HCT116 (cell line): ENCODE measurements at places on chromosomes 6 and 20. TPM values are rescaled to one million over a fixed set of nuclear protein-coding genes. Genes with fewer than 3 reads are reported as not detected.

- DNase-seq = no peak
Measured at GRCh38 chr6:10621213-10621612, 73.2 kb downstream of the C6orf52 start.

DNA sequence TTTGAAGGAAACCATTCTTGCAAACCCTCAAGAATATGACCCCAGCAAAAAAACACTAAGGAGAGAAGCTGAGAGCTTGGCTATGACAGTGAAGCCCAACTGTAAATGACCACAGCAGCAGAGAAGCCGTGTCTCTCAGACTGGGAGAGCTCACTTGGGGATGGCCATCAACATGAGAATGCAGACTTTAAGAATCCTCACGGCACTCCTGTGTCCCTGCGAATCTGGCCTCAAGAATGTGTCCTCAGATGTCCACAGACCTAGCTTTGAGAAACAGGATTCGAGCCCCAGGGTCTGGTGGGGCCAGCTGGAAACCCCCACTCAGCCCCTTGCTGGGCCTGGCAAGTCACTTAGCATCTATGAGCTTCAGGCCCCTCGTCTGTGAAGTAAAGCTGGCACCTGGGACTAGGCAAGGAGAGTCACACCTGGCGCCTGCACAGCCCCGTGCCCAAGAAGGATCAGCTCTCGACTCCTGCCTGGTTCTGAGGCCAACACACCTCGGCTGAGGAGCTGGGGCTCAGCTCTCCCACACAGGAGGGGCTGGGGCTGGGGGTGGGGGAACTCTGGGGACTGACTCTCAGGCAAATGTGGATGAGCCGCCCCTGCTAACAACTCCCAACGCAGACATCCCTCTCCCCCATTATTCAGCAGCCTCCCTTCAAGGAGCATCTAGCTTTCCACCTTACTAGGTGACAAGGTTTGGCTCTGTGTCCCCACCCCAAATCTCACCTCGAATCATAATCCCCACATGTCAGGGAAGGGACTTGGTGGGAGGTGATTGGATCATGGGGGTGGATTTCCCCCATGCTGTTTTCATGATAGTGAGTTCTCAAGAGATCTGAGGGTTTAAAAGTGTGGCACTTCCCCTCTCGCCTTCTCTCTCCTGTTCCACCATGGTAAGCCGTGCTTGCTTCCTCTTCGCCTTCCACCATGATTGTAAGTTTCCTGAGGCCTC lies 97.7 kb downstream of the GRM4 start:
- no peak for DNase-seq

DNA sequence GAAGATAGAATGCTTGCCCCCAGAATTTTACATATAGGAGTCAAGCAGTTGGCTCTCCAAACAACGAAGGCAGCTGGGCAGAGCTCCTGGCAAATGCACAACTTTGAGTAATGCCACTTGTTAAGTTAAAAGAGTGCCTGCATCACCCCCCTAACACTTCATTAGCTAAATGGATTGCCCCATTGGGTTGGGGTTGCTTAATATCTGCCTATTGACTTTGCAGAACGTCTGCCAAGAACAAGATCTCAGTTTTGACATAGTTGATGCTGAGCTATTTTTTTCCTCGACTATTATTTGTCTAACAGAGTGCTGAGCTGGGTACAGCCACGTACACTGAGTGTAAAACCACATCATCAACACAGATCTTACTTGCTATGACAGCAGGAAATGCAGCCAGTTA lies 12.1 kb downstream of the ANKRD60 start:
- DNase-seq = no peak

DNA sequence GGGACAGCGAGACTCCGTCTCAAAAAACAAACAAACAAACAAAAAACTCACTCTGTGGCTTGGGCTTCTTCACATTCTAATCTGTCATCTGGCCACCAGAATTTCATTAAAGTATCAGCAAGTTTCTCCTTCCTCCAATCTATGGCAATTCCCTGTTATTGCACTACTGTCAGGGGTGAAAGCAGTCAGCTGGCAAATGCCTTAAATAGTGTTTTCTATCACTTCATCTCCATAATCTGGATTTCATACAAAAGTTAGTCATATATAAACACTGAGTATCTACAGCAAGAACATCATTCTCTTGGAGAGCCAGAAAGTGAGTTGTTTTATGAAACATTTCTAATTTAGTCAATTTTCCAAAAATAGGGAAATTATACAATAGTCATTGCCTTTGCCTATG lies 56.1 kb downstream of the PHACTR3 start:
- DNase-seq = no peak

Gene HAO1
- 0.12 TPM for total RNA-seq

- no peak for DNase-seq
Measured at GRCh38 chr20:56829788-56830385, 200.8 kb downstream of the TFAP2C start.

DNA sequence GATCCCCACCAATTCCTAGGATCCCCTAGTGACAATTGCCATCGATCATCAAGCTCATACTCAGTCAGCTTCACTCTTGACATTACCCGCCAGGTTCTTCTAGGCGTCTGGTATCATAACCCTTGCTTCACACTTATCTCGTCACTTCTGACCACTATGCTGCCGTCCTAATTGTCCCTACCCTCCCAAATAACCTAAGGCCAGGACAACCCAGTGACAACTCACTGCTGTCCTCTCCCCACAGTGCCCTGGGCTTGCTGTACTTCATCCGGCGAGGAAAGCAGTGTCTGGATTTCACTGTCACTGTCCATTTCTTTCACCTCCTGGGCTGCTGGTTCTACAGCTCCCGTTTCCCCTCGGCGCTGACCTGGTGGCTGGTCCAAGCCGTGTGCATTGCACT lies 3.7 kb downstream of the SYS1 start:
- no peak for DNase-seq

Gene PCK1
- total RNA-seq = 0.49 TPM

Gene SIRPB1
- 1.9 TPM for total RNA-seq

DNA sequence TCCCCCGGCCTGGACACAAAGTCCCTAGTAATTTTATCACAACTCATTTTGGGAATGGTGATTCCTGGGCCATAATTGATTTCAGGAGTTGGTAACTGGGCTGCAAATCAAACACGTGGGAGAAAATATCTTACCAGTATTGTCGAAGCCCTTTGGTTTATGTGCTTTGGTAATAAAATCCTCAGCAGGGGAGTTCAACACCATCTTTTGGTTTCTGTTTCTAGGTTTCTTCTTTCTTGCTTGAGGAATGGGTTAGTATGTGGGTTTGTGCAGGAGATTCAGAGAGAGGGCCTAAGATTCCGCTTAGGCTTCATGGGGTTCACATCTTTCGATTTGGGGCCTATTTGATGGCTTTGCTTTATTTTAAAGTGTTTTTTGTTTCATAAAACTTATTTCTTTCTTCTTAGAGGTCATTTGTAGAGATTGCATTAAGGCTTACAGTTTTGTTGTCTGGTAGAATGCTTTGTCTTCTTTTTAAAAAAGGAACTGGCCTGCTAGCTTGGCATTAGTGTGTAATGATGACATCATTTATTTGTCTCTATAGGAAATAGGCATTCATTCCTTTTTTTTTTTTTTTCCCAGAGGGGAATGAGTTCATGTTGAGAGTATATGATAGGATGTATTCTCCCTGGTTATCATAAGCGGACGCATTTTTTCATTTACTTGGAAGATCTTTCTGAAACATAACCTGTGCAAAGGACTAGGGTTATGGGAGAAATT lies 45.8 kb downstream of the CYP24A1 start:
- DNase-seq = no peak

DNA sequence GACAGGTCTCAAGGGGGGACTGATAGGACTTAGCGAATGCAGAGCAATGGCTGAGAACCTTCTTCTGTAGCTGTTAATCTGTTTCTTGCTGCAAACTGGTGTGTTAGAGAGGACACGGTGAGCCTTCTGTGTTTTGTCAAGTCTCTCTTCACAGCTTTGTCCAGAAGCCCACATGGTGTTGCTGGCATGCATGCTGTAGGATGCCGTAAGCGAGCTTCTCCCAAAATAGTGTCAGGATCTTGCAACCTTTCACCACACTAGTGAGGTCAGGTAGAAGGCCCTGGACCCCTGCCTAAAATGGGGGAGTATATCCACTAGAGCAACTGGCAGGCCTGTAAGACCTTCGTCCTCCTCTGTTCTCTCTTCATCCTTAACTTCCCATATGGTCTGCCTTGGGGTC lies 51.9 kb upstream of the GLP1R start:
- no peak for DNase-seq

- DNase-seq = no peak
Measured at GRCh38 chr6:122276637-122277036, 122.8 kb upstream of the HSF2 start.

Gene CFAP206
- 0.54 TPM for total RNA-seq

- DNase-seq = no peak
Measured at GRCh38 chr6:7939184-7939863, 28.7 kb upstream of the TXNDC5 start.

Gene C20orf141
- not detected for total RNA-seq

DNA sequence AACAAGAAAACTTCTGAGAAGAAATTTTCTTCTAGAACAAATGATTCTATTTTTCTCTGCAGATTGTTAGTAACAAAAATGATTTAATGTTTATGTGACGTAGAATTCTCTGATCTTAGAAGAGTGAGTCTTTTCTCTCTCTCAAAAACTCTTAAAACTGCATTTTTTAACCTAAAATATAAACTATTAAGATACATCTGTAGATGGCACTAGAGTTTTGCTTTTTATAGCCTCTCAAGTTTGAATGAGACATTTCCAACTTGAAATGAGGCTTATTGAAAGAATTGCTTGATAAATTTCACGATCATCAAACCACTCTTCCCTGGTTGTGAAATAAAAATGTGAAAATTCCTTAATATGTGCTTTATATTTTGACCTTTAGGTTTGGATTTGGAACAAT lies 53.8 kb downstream of the PHF3 start:
- no peak for DNase-seq

DNA sequence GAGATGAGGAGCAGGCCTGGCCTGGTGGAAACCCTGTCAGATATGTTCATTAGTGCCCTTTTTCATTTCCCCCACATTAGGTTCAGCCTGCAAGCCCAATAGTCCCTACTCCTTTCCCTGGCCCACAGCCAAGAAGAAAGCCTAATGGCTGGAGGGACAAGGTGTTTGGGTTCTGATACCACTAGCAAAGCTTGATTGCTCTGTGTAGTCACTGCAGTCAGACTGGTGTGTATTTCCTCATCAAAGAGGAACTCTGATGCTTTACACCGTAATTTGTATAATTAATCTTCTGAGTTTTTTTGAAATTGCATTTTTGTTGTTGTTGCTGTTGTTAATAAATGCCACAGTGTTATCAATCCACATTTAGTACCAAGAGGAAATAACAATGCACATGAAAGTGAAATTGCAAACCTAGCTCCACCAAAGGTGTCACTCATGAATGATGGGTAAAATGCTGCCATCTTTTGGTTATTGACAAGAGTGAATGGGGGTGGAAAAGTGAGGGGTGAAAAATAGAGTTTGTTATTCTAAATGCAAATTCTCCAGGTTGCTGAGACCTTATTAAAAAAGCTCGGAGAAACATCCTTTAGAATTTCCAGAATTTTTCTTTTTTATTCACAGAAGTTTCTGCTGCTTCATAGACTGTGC lies 320.2 kb upstream of the POU3F2 start:
- DNase-seq = no peak

DNA sequence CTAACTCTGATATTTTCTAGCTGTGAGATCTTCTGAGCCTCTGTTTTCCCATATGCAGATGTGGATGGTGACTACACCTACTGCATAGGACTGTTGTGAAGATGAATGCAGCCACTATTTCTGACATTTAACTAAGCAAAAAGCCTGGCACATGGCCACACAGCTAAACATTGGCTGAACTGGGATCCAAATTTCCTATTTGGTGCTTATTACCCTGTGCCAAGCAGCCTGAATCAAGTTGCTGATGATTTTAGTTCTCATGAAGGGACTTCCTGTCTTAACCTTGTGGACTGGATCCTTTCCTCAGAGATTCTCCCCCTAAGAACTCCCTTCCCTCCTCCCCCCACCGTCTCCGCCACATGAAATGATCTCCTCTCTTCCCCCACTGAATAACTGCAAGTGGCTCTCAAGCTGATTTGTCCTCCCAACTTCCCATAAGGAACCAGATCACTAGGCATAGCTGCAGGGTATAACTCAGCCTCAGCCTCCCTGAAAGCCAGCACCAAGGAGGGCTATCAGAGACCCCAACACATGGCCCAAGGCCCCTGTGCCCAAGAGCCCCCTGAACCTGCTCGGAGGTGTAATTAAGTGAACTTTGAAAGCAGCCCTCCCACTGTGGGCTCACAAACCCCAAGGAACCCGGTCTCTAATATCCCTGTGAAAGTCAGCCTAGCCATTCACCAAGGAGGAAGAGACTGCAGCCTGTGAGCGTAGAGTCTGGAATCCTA lies 55.7 kb downstream of the MAFB start:
- no peak for DNase-seq

- DNase-seq = no peak
Measured at GRCh38 chr6:43076464-43077332, 584 bp downstream of the PTK7 start.

DNA sequence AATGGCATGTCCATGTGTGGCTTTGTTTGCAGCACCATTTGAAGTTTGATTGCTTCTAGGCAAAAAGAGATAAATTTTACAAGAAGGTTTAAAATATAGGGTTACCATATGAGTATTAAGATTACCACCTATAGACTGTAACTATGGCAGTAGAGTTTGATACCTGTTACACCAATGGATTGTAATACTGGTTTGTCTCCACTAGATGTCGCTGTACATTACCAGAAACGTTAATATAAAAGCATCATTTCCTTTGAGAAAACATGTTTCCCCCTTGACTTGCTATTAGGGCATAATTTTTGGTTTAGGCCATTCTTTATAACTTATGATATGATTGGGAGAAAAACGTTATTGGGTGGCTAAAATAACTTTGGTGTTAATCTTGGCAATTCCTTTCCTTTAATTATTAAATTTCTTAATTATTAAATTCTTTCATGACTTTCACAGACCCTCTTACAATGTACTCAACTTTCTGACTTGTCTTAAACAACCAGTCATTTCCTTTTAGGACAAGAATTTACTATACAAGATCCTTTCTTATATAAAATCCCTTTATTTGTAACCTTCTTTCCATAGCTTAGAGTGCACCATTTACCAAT lies 42.8 kb downstream of the HLA-DPB1 start:
- peak; percentile 46 for DNase-seq

Gene SLC17A2
- total RNA-seq = not detected

Gene NPEPL1
- total RNA-seq = 16.6 TPM

Gene ZC2HC1B
- not detected for total RNA-seq

Gene RBM24
- 3.3 TPM for total RNA-seq

DNA sequence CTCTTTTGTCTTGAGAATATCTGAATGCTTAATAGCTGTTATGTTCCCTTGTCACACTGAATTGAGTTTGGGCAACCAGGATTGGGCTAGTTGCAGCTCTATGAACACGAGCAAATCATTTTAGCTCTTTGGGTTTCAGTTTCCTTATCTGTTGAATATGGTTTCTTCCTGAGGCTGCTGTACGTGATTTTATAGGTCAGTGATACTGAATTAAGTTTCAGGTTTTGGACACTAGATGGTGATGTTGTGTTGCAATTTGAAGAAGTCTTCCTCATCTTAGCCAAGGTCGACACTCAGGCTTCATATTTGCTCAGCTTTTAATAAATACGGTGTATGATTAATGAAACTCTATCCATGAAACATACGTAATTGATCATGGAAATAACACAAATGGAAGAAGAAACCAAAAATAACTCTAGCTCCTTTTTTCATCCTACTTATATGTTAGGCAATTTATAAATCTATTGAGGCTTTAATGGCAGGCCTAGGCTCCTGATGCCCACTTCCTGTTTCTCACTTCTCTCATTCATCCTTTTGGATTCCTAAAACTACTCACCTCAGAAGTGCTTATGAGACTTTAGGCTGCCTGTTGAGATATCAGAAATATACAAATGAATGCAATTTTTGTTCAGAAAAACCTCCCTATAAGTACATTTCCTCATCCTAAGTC lies 354.1 kb upstream of the MAP3K7 start:
- DNase-seq = peak; percentile 43
